Mucosa of gallbladder (tissue), 1 donor: ENCODE measurements at places on chromosomes 2 and 18.
A peak's percentile ranks its signal among the peaks of the same experiment; 100 is the strongest.

- DNase-seq = peak; percentile 74
Observed at GRCh38 chr2:21256006-21256405, 132.2 kb downstream of the TDRD15 start.

- no peak for DNase-seq
Observed at GRCh38 chr2:41937921-41938708, 109.7 kb upstream of the PKDCC start.

GRCh38 chr2:2701813-2702212 lies 370.7 kb upstream of the MYT1L start:
- DNase-seq = no peak

GRCh38 chr2:162155093-162155492 lies 3.0 kb upstream of the GCG start:
- no peak for DNase-seq

GRCh38 chr2:24080701-24081100 lies 3.9 kb downstream of the TP53I3 start:
- DNase-seq = no peak

- no peak for DNase-seq
Observed at GRCh38 chr2:144330951-144331673, 188.8 kb downstream of the ZEB2 start.

GRCh38 chr2:63446658-63447057 lies 141.6 kb downstream of the WDPCP start:
- no peak for DNase-seq

GRCh38 chr2:36246320-36246990 lies 109.1 kb upstream of the CRIM1 start:
- DNase-seq = no peak

DNA sequence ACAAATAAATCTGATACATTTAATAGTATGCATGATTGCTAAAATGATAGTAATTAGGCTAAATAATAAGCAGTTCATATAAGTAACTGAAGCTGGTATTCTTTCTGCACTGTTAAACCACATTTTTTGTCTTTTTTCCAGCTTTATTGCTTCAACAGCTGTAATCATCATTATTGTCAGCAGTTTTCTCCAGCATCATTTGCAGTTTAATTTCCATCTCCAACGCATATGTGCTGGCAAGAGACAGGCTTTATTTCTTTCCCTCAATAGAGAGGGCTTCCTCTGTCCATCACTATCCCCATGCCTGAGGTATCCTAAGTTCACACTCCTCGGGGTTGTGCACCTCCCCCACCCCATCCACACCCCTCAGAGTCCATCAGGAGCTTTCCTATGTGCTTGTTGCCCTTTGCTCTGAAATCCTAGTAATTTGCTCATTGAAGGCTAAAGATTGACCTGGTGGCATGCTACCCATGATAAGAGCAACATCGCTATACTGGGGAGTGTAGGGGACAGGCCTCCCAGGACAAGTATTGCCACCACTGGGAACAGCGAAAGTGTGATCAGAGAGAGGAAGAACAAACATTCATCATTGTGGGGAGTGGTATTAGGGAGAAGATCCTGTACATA lies 37.1 kb downstream of the B4GALT6 start:
- DNase-seq = no peak

DNA sequence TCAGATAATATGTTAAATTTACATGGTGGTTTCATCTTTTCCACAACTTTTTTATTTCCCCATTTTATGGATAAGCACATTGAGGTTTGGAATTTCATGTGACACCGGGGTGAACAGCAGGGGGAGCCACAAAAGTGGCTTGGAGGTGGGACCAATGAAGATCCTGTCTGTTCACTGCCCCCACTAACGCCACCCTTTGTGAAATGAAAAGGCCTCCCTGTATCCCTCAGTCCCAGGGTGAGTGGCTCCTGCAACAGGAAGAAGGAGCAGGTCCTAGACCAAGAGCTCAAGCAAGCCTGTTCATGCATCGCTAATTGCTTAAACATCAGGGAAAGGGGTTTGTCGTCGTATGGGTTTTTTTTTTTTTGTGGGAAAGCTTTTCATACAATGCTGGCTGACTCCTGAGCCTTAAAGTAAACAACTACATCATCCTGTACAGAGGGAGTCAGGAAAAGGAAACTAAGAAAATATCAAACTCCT lies 267.8 kb upstream of the EPAS1 start:
- no peak for DNase-seq

DNA sequence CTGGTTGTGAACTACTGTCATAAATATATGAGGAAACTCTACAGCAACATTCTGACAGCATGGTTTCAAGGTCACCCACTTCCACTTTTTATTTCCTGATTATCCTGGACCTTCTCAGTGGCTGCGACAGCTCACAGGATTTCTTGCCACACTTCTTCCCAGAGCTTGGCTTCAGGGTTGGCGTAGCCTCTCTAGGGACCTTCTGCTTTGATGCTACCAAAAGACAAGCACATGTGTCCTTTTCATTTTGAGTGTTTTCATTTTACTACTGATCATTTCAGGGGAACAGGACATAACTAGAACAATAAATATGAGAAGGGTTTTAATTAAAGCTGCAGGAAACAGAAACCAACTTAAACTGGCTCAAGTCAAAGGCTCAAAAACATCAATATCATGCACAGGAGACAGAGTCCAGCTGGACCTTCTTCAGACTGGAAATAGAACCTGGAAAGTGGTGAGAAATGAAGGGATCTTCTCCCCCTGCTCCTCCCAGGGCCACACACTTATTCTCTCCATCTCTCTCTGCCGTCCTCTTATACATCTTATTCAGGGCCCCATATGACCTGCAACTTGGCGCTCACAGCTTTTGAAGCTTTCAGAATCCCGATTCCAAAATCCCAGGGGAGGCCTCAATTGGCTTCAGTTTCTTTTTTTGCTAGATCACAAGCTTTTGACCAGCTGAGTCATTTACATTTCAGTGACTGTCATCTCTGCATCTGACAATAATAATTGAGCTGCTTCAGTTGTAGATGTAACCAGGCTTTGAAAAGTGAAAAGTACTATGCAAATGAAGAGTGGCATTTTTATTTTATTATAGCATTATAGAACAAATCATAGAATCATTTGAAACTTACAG lies 9.7 kb downstream of the VIT start:
- DNase-seq = no peak

DNA sequence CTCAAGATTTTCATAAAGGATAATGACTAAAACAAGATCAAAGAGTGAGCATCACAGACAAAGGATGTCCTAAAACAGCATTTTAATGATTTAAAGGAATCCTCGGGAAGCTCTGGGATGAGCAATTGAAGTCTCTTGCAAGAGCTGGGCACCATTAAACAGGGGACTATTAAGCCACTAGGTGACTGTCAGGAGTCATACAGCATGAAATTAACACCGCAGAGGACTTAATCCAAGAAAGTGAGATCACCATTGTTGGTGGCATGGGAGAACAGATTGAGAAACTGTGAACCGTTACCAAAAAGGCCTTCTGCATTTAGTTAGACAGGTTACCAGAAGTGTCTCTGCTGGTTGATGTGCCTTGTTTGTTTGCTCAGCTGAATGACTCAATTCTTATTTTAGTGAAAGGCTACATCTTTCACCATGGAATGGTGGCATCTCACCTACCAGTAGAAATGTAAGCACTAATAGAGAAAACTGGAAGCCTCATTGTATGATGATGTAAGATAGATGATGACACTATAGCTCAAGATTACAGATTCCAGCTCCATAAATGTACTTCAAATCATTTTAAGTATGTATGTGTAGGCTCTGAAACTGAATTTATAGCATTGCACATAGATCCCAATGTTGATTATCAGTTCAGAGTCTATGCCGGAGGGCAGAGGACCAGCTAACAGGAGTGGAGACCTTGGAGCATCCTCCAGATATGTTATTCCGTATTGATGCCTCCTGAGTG lies 427.6 kb downstream of the SUCLG1 start:
- no peak for DNase-seq

- DNase-seq = no peak
Observed at GRCh38 chr18:42113529-42114191, 158.6 kb downstream of the PIK3C3 start.

- no peak for DNase-seq
Observed at GRCh38 chr18:79823120-79823519, 25.4 kb downstream of the KCNG2 start.

GRCh38 chr18:72752220-72752619 lies 115.6 kb downstream of the NETO1 start:
- no peak for DNase-seq

DNA sequence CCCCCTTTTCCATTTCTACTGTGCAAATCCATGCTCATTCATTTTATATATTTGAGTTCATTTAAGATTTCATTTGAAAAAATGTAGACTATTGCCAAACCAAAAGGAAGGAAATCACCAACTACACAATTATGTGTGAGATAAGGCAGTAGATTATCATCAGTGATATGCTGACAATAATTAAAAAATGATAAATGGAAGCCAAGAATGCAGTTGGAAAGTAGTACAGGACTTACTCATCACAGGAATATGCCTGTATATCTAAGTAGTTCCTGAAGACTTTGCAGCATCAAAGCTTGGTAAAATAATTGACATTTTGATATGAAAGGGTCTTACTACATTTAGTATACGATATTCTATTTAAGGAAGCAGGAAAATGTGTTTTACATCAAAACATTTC lies 166.1 kb upstream of the OTX1 start:
- DNase-seq = no peak

DNA sequence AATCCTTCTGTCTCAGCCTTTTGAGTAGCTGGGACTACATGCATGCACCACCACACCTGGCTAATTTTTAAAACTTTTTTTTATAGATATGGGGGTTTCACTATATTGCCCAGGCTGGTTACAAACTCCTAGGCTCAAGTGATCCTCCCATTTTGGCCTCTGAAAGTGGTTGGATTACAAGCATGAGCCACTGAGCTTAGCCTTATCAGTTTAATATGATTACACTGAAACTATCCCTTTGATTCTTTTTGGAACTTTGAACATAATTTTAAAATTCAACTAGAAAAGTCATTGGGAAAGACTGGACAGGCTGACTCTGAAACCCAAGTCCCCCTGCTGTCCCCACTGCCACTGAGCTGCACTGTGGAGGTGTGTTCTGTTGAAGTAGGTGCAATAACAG lies 114.8 kb downstream of the ARL4C start:
- no peak for DNase-seq

DNA sequence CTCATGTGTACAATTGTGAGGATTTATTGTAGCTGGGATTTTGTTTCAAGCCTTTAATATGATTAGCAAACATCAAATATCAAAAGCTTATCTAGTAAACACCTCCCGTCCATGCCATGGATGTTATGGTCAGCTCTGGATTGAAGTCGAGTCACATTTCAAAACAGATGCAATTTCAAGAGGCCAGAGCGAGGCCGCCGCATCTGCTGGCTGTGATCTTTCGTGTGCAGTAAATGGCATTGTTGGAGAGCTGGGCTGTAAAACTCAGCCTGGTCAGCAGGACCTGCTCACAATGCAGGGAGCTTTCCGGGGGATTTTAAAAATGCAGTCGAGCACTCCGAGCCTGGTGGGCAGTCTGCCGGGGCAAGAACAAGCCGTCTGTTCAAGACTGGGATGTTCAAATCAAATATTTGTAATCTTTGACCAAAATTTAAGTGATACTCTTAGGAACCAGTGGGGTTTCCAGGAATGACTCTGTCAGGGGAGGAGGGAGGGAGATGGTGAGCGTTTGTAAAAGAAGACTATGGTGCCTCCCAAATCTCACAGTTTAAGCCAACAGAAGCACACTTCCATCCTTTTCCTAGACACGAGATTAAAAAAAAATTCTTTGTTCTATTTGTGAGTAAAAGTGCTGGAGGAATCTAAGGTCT lies 97.6 kb downstream of the MYCN start:
- no peak for DNase-seq

DNA sequence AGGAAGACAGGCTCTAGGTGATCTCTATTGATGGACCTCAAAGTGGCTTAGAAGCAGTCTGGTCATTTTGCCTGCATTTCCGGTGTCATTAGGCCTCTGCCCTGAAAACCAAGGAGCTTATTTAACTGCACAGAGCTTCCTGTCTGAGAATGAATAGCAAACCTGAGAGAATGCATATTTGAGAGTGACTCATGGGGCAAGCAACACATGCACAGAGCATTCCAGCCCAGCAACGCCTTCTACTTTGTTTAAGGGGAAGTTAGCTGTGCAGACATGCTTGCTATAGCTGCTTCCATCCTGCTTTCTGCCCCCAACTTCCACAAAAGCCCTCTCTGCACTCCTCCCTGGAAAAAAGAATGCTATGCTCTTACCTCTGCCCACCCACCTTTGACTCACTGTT lies 232.8 kb downstream of the GRB14 start:
- DNase-seq = no peak
